A549 treated with CORT108297 at 1 μM for 4 hours (cell line): ENCODE measurements at places on chromosomes 3 and 15. TPM values are rescaled to one million over a fixed set of nuclear protein-coding genes. Genes with fewer than 3 reads are reported as not detected.

Gene SEMA3F
- total RNA-seq, result 7.0 to 12.2 TPM (median 10.6 TPM) in 5 replicates

Gene GOLGA6L9
- 2.0 to 3.2 TPM (median 2.5 TPM) in 5 replicates for total RNA-seq

Gene IL5RA
- total RNA-seq, result not detected in 5 replicates

Gene EPHB3
- 0.29 to 0.50 TPM (median 0.30 TPM) in 5 replicates for total RNA-seq

Gene KY
- 0.07 to 0.21 TPM (median 0.09 TPM) in 5 replicates for total RNA-seq
